ENCODE measurements at places on chromosomes 11 and 22.

GRCh38 chr22:35743326-35743860 lies 25.7 kb downstream of the APOL5 start:
- DNase-seq, result no peak

GRCh38 chr11:37721485-37721884 lies 1123.4 kb upstream of the RAG2 start:
- no peak for DNase-seq

- no peak for DNase-seq
These were observed 15.2 kb downstream of the FCHSD2 start for GRCh38 chr11:73126804-73127480.

DNA sequence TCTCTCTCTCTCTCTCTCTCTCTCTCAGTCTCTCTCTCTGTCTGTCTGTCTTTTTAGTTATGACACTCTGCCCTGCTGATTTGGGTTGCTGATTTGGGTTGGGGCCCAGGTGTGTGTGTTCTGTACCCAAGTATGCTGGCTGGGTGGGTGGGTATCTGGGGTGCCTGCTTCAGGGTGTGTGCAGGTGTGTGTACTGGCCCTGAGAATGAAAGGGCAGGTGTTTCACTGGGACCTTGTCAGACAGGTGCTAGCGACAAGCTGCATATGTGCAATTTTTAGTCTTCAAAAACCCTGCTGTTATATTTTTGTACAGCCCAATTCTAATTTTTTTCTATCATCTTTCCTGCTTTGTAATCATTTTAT lies 943 bp downstream of the CSF2RB start:
- DNase-seq, result no peak

DNA sequence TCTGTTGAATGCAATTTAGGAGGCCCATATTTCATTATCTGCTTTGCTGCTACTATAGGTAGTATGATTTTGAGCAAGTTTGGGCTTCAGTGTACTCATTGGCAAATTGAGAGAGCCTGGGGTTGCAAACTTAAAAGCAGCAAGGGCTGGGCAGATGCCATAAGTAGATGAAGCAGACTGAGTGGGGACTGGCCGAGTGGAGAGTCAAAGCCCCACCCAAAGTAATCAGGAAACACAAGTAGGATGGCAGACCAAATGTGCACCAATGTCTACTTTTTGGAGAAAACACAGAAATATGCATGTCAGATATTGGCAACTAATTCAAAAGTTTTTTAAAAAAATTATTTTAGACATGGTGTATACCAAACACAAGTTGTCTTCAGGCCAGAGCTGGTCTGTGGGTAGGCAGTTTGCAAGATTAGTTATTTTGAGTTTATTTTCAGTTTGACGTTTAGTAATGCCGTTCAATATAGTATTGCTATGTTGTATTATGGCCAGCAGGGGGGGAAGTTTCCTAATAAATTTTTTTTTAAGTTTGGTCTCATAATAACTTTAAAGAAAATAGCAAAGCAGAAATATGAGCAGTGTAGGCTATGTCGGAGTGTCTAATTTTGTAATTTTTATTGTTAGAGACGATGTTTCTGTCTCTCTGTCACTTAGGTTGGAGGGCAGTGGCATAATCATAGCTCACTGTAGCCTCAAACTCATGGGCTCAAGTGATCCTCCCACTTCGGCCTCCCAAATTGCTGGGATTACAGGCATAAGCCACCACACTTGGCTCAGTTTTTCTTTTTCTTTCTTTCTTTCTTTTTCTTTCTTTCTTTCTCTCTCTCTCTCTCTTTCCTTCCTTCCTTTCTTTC lies 105.1 kb downstream of the HIPK3 start:
- no peak for DNase-seq

Measured in nucleus accumbens (tissue), 56 donors.